Neural crest cell (in vitro differentiated cells): ENCODE measurements at places on chromosomes 4 and X.

DNA sequence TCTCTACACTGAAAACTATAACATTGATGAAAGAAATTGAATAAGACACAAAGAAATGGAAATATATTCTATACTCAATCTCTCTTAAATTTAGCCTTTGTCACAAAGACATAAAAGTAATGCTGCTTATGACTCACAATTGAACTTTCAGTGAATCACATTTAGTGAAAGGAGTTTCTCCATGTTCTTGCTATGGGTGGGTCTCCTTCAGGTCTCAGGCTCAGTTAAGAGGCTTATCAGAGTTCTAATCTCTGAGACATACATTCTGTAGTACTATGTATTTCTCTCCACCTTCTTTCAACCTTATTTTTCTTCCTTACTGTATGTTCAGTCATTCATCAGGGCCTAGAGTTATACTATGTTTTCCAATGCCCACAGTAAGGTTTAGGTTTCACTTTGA lies 220.9 kb downstream of the DTHD1 start:
- no peaks in the 10 kb centered on the region for H3K4me1 ChIP-seq
- DNase-seq, result no peak
- H3K27me3 ChIP-seq, result no peaks in the 10 kb centered on the region

- DNase-seq, result no peak
- no peak overlapping the region for H3K27ac ChIP-seq
- no peak overlapping the region for H3K4me3 ChIP-seq
- no peaks in the 10 kb centered on the region for H3K27me3 ChIP-seq
Observed at GRCh38 chr4:72275381-72275780, 243.6 kb downstream of the NPFFR2 start.

GRCh38 chrX:83516597-83516996 lies 8.5 kb downstream of the POU3F4 start:
- H3K4me3 ChIP-seq, result no peak overlapping the region
- DNase-seq, result no peak

DNA sequence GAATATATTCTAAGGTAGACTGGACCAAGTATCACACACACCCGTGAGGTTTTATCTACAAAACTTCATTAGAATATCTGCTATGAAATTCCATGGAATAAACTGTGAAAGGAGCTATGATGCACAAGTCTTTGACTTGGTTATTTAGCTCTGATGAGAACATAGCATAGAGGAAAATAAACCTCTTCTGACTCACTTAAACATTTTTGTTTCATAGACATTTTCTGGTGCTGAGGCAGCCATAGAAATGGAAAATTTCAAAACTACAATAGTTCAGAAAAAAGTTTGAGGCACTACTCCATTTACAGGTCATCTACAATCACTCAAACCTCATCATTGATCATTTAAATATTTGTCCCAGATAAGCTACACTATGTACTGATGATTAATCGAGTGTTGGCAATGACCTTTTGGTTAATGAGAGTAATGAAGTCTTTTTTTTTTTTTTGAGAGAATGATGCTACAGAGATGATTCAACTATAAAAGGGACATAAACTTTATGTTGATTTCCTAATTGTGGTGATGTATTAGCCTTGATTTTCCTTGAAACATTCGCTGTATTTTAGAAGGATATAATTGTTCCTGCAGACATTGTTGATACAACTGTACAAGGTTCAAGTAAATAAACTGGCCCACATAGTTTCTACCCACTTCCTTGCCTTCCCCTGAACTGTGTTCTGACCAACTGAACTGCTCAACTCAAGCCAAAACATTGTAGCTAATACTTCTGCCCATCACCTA lies 77.5 kb downstream of the AREG start:
- H3K27me3 ChIP-seq, result no peaks in the 10 kb centered on the region
- no peaks in the 10 kb centered on the region for H3K36me3 ChIP-seq
- no peak overlapping the region for H3K27ac ChIP-seq
- H3K4me3 ChIP-seq, result no peak overlapping the region

GRCh38 chr4:113144091-113144490 lies 94.6 kb downstream of the ANK2 start:
- no peak for DNase-seq
- H3K4me1 ChIP-seq, result peaks cover 65% of the 10 kb centered on the region
